GM12865 (cell line): ENCODE measurements at places on chromosomes 5 and 9.

DNA sequence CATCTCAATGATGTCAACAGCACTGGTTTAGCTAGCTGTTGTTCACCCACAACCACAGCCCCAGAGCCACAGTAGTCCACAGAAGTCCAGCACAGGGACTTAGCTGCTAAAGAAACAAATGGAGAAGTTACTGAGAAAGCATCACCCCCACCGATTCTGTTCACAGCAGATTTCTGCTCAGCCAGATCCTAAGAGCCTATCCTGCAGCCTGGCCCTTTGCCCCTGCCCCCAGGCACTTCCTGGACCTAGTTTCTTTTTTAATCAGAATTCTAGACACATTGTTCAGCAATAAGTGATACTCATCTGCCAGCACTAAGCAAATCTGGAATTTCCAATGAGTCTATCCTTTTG lies 7.4 kb downstream of the B4GALT1 start:
- peak; percentile 87 for DNase-seq

DNA sequence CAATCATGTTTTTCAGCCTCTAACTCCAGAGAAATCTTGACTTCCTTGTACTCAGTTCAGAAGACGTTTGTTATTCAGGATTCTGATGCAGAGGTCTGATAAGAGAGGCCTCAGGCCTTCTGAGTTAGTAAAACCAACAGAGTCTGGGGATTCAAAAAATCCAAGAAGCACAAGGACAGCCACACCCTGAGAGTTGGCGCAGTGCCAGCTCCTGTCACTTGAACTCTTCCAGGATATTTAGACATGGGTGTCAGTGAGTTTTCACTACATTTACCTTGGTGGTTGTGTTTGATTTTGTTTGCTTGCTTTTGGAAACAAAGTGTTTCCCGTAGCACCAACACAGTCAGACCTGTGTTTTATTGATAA lies 41.6 kb upstream of the PDE8B start:
- no peak for DNase-seq

- no peak for DNase-seq
These were observed 206.6 kb upstream of the RASA1 start for GRCh38 chr5:87061046-87061445.

DNA sequence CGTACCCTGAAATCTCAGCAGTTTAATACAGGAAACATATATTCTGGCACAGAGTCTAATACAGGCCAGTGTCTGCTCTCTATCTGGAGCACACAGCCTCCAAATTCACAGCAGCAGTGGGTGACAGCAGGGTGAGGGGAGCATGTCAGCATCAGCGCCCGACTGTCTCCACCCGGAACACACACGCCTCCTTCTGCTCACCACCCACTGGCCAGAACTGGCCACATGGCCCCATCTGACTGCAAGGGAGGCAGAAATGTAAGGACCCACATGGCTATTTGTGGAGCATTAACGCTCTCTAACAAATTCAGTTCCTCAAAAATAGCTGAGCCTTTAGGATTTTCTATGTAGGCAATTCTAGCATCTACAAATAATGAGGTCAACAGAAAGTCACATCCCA lies 24.6 kb downstream of the UBE2QL1 start:
- no peak for DNase-seq

DNA sequence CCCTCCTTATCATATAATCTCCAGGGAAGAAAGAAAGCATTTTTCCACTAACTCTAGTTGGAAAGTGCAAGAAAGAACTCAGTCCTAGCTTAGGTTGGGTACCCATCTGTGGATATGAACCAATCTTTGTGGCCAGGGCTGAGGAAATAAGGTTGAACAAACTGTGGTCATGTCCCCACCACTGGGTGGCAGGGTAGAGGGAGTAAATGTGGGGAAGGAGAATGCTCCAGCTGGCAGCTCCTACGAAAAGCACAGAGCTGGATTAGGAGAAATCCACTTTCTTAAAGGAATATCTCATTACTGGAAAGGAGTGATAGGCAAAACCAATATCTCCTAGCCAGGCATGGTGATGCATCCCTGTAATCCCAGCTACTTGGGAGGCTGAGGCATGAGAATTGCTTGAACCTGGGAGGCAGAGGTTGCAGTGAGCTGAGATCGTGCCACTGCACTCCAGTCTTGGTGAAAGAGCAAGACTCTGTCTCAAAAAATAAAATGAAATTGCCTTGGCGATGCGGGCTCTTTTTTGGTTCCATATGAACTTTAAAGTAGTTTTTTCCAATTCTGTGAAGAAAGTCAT lies 175.1 kb downstream of the CCDC192 start:
- DNase-seq: peak; percentile 30

DNA sequence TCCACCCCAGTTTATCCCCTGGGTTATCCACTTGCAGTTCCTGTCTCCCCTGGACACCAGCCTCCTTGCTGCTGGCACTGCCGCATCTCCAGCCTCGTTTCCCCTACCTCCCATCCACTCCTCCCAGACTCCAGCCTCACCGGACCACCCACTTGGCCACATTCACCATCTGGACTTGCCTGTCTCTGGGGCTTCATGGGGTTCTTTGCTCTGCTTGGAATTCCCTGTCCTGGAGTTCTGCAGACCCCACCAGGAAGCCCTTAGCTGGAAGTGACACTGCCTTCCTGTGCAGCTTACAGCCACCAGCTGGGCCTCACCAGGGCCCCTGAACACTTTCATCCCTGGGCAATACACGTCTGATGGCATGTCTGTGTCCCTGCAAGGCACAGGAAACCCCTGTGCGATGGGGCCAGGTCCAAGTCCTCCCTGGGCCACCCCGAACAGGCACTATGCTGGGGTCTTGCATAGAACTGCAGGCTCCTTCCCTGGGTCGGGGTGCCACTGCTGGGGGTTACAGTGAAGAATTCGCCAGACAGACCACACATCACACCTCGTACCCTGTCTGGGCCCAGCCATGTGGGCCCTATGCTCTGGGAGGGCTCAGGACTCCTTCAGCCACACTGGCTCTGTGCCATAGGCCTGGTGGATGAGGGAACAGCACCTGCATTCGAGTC lies 3.0 kb downstream of the FLT4 start:
- DNase-seq: no peak

GRCh38 chr9:14831661-14832060 lies 78.6 kb downstream of the FREM1 start:
- DNase-seq: no peak

- no peak for DNase-seq
These were observed 53.5 kb downstream of the TLR4 start for GRCh38 chr9:117757561-117758190.

DNA sequence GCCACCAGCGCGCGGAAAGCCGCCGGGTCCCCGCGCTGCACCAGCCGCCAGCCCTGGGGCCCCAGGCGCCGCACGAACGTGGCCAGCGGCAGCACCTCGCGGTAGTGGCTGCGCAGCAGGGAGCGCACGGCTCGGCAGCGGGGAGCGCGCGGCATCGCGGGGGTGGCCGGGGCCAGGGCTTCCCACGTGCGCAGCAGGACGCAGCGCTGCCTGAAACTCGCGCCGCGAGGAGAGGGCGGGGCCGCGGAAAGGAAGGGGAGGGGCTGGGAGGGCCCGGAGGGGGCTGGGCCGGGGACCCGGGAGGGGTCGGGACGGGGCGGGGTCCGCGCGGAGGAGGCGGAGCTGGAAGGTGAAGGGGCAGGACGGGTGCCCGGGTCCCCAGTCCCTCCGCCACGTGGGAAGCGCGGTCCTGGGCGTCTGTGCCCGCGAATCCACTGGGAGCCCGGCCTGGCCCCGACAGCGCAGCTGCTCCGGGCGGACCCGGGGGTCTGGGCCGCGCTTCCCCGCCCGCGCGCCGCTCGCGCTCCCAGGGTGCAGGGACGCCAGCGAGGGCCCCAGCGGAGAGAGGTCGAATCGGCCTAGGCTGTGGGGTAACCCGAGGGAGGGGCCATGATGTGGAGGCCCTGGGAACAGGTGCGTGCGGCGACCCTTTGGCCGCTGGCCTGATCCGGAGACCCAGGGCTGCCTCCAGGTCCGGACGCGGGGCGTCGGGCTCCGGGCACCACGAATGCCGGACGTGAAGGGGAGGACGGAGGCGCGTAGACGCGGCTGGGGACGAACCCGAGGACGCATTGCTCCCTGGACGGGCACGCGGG lies at the start of gene TERT:
TSS of gene TERT (minus strand) at position 234 of the 815 bp plus-strand sequence. CDS start at position 155, 79 bp downstream.
- DNase-seq: no peak

DNA sequence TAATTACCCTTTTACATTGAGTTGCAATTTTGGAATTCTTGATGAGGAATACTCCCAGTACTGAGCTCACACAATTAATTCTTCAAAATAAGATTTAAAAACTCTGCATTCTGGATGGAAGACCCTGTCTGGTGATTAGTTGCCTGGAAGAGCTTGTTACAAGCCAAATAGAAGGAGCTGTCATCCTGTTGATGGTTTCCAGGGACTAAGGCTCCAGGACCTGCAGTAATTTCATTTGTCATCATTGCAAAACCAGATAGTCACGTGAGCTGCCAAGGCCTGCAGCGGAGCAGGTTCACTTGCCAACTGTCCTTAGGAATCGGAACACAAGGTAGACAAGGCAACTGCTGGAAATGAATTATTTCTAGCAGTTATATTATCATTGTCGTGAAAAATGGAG lies 597.7 kb downstream of the CCDC171 start:
- DNase-seq: no peak

GRCh38 chr9:134890155-134890495 lies 9.5 kb downstream of the FCN2 start:
- no peak for DNase-seq

- DNase-seq: no peak
These were observed 2.5 kb downstream of the TLX3 start for GRCh38 chr5:171311322-171312077.

- no peak for DNase-seq
These were observed 89.1 kb upstream of the NFIB start for GRCh38 chr9:14403081-14403480.

- no peak for DNase-seq
These were observed 25.1 kb upstream of the NOTCH1 start for GRCh38 chr9:136570916-136571315.

GRCh38 chr5:159971931-159972461 lies 36.9 kb upstream of the TTC1 start:
- no peak for DNase-seq

DNA sequence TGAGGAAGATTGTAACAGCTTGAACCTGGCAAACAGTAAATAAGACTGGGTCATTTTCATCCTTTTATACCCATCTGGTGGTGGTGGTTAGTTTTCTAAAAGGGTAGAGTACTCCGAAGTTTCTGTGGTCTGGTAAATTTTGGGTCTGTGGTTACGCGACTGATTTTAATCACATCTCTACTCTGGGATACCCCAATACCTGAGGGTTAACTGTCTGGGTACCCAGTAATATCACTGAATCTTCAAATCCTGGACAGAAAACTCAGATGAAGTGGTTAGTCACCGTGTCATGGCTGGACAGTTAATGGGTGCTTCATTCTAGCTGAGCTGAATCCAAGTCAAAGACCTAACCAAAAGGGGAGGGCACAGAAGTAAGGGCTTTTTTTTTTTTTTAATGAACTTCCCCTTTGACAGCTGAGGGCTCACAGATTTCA lies 474.2 kb downstream of the GADD45G start:
- peak; percentile 29 for DNase-seq

- DNase-seq: no peak
These were observed 348.1 kb upstream of the WWC1 start for GRCh38 chr5:167943343-167943742.

DNA sequence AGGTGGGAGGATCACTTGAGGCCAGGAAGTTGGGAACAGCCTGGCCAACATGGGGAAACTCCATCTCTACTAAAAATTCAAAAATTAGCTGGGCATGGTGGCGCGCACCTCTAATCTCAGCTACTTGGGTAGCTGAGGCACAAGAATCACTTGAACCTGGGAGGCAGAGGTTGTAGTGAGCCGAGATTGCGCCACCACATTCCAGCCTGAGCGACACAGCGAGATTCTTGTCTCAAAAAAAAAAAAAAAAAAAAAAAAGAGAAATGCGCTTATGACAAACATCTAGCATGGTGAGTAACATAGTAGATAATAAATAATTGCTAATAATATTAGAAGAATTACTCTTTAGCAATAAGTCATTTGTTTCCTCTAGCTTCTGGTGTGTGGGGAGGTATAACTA lies 25.9 kb downstream of the RUSC2 start:
- DNase-seq: no peak

- no peak for DNase-seq
These were observed 483 bp upstream of the DAB2IP start for GRCh38 chr9:121651008-121651294.

- no peak for DNase-seq
These were observed 19.0 kb upstream of the PTGER4 start for GRCh38 chr5:40660751-40661150.

GRCh38 chr5:172795318-172795977 lies 24.5 kb upstream of the DUSP1 start:
- no peak for DNase-seq

DNA sequence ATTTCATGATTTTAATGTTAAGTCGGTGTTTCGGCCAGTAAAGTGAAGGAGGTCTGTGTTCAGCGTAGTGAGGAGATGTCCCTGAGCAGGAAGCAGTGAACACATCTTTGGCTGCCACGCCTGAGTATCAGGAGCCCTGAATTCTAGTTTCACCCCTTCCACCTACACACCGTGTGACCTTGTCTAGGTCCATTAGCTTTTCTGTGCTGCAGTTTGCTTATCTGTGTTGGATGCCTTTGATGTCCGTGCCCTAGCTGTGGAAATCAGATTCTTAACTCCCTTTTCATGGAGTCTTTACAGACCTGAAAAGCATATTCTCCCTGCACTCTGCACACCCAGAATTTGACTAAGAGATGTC lies 601 bp downstream of the FBXO38 start:
- DNase-seq: peak; percentile 46

GRCh38 chr9:89799221-89799620 lies 194.4 kb downstream of the GADD45G start:
- DNase-seq: no peak

- DNase-seq: peak; percentile 61
These were observed 138.7 kb downstream of the RAPGEF6 start for GRCh38 chr5:131496400-131496713.

GRCh38 chr9:119639287-119639955 lies 270.2 kb upstream of the BRINP1 start:
- no peak for DNase-seq

DNA sequence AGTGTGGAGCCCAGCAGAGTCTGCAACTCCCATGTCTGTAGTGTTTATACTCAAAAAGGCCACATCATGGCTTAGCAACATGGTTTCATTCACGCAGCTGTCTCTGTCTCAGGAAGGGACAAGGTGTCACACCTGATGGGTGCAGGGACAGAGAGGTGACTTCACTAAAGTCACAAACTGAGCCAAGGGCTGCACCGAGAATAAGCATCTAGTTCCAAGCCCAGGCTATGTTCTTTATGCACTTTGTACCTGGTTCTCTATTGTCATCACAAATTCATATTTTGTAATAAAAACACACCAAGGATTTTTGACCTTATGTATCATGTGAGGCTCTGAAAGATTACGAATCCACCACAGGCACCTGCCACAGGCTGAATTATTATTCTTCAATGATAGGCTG lies 64.9 kb upstream of the STK32A start:
- no peak for DNase-seq
